Right ventricle myocardium inferior (tissue), 1 donor: ENCODE measurements at places on chromosomes 1 and 21.
A peak's percentile ranks its signal among the peaks of the same experiment; 100 is the strongest.

- peak; percentile 41 for DNase-seq
Measured at GRCh38 chr1:22754106-22754768, 43.6 kb downstream of the EPHB2 start.

DNA sequence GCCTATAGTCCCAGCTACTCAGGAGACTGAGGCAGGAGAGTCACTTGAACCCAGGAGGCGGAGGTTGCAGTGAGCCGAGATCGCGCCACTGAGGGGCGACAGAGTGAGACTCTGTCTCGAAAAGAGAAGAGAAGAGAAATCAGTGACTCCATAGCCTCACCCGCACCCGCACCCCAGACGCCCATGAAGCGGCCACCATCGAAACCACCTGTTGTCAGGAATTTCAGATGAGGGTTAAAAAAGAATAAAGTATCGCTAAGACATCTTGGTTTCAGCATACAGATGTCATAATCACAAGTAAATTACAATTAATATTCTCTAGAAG is 47.4 kb downstream of the NPHP4 start:
- no peak for DNase-seq

DNA sequence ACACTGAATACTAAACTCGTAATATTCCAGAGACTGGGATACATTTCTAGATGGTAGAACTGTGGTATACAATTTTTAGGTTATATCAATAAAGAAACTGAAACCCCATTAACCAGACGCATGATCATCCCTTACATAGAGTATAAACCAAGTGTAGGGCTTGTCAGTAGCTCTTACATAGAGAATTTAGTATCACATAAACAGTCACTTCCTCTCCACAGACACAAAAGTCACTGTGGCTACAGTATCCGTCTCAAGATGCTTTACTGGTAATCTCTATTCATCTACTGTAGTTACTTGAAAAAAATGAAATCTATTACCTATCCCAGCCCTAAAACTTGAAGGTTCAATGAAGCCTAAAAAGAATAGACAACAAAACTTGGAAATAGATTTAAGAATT is 252.3 kb upstream of the TMPRSS15 start:
- no peak for DNase-seq

DNA sequence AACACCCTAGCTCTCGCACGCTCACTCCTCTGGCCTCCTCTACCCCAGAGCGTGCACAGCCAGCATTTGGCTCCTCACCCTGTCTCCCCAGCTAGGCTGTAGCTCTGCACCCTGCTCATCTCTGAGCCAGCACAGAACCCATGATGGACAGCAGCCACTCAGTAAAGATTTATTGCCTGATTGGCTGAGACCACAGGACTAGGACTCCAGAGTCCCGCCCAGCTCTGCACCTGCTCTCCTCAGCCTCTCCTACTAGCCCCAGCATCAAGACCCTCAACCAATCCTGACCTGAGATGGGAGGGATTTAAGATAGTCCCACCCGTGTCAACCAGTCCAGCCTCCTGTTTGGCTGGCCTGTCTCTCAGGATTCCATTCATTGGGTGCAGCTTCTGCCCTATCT is 9.3 kb downstream of the C1QB start:
- no peak for DNase-seq

DNA sequence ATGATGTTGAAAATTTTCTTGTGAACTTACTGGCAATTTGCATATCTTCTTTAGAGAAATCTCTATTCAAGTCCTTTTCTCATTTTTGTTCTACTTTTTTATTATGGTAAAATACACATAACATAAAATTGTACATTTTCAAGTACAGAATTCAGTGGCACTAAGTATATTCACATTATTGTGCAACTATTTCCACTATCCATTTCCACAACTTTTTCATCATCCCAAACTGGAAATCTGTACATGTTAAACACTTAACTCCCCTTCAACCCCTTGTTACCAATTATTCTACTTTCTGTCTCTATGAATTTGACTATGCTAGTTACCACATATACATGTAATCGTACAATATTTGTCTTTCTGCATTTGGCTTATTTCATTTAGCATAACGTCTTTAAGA is 19.4 kb downstream of the EPS15 start:
- DNase-seq = no peak

- no peak for DNase-seq
Measured at GRCh38 chr1:67754526-67754920, 69.5 kb downstream of the GADD45A start.

- no peak for DNase-seq
Measured at GRCh38 chr1:233721004-233721595, 107.2 kb downstream of the KCNK1 start.

DNA sequence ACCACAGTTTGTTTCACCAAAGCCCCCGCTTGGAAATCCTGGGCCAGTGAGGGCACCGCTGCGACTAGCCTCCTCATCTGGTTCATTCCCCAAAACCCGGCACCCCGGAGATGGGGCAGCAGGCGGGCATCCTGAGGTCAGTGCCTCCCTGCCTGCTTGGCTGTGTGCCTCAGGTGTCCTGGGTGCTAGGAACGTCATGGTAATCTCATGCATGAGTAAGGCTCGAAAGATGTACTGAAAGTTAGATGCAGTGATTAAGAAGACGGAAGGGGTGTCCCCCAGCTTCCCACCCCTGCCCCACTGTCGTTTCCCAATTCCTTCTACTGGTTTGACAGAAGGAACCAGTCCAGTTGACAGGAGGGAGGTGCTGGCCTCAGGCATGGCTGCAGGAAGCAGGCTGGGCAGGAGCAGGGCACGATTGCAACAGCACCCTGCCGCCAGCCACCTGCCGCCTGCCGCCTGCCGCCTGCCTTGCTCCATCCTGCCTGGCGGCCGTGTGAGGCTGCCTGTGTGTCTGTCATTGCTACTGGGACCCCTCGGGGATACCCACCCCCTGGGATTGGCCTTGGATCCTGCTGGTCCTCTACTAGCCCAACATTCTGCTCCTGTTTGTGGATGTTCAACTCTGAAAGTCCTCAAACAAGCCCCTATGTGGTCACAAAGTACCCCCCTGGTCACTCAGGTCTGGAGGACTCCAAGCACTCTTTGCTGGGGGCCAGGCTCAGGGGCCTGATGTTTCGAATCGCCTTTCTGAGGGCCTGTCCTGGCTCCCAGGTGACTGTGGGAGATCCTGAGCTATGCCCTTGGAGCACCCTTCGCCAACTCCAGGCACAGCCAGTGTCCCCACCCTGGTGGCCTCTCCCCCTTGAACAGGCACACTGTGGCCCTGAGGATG is 73.0 kb upstream of the IFFO2 start:
- DNase-seq = no peak

DNA sequence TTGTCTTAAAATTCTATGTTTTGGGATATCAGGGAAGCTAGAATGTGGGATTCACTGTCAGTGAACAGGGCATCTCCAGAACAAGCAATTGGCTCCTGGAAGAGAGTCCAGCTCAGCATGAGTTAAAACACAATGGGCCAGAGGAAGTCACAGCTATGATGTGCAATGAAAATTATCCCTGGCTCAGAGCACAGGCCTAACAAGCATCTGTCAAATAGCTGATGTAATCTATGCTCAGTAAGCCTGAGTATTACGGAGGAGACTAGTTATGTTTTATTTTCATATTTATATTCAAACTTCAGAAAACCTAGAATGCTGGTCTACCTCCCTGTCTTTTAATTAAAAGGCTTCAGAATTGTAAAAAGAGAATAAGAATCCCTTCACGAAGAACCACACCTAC is 41.6 kb downstream of the PARP1 start:
- no peak for DNase-seq

DNA sequence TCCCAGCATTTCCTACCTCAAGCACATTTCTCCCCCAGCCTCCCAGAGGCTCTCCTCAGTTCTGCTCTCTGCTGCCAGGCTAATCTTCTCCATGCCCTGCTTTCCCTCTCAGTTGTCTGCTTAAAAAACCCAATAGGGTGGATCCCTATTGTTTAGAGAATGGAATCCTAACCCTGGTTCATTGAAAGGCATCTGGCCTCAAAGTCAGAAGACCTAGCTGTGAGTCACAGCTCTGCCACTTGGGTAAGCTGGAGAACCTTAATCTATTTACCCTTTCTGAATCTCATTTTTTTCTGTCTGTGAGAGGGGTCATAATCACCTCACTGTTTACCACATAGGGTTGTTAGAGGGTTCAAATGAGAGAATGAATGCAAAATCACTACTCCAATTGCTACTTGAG is 12.5 kb upstream of the MYOC start:
- DNase-seq = no peak

GRCh38 chr1:85404408-85404807 is 60.6 kb downstream of the DDAH1 start:
- DNase-seq = no peak

- no peak for DNase-seq
Measured at GRCh38 chr1:234975122-234975940, 153.3 kb downstream of the TOMM20 start.

- DNase-seq = no peak
Measured at GRCh38 chr1:231927431-231927830, 300.8 kb downstream of the DISC1 start.

DNA sequence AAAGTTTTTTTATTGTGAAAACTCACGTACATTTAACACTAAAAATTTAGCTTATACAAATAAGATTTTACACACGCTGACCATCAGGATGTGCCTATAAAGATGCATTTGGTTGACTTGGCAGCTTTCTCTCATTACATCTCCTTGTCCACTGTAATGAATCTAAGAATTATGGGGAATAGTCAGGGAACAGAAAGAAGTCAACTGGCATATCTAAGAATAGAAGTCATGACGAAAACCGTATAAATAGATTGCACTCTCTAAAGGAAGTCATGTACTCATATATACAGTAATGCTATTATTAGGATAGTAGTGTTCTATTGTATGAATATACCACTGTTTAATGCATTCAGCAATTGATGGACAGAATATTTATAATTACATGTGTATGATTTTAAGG is 575.8 kb upstream of the B3GALT2 start:
- no peak for DNase-seq
